ENCODE measurements at places on chromosomes 7 and 10.

GRCh38 chr7:19144661-19145433 lies at the start of gene FERD3L:
Gene FERD3L, minus strand, starts transcription at chr7:19145421. Its CDS starts 59 bp downstream, at chr7:19145362.
- DNase-seq = no peak

- DNase-seq = no peak
These were observed 78.0 kb upstream of the SORCS3 start for GRCh38 chr10:104563051-104563450.

- DNase-seq = no peak
These were observed 11.6 kb downstream of the GCK start for GRCh38 chr7:44177570-44178131.

GRCh38 chr10:63208986-63209385 lies 75.9 kb downstream of the NRBF2 start:
- no peak for DNase-seq

GRCh38 chr10:31701546-31701945 lies 227.1 kb downstream of the ARHGAP12 start:
- DNase-seq = no peak

GRCh38 chr7:3451701-3452100 lies 150.6 kb downstream of the SDK1 start:
- DNase-seq = no peak

DNA sequence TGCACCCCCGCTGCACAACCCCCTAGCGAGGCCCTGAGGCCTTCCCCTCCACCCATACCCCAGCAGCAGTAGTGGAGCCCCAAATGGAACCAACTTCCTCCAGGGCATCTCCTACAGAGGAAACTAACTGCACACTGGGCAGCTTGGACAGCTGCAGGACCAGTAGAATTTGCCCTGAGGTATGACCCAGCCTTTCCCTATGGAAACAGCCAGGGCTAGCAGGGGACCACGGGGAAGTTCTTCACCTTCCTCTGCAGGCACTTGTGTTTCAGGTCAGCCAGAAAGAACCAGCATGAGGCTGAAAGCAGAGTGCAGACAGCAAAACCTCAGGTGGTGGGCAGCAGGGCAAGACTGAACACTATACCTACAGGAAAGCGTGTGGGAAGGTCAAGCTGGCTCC lies 5.7 kb upstream of the EEPD1 start:
- DNase-seq = no peak

Data from stimulated activated CD4-positive, alpha-beta T cell treated with anti-CD3 and anti-CD28 coated beads, Interleukin-4, amount 100 ng/mL, for 1 hour (primary cell).